ENCODE measurements at places on chromosomes 3 and 15. TPM values are rescaled to one million over a fixed set of nuclear protein-coding genes. Genes with fewer than 3 reads are reported as not detected.

GRCh38 chr15:96331945-96332636 lies 1.6 kb downstream of the NR2F2 start:
- H3K27ac ChIP-seq, result peak overlapping the region; percentile 84
- H3K27me3 ChIP-seq, result no peaks in the 10 kb centered on the region
- DNase-seq, result peak; percentile 53
- H3K4me3 ChIP-seq, result peak overlapping the region; percentile 50

DNA sequence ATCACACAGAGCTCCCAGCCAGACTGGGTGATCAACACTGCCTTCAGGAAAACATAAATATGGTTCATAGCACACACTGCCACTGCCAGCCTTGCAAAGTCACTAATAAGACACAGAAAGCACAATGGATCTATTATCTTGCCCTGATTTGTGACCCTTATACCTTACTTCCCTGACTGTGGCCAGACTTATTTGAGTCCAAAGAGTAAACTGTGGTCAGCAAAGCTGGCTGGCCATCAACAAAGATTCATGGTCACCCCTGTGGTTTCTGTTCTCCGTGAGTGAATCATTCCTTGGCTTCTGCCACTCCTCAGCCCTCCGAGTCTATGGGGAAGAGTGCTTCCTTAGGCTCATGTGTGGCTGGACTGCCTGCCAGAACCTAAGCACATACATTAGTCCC lies 437.7 kb downstream of the RAP2B start:
- no peak for DNase-seq
- H3K27ac ChIP-seq, result no peak overlapping the region
- no peaks in the 10 kb centered on the region for H3K4me1 ChIP-seq
- no peaks in the 10 kb centered on the region for H3K27me3 ChIP-seq
- H3K36me3 ChIP-seq, result no peaks in the 10 kb centered on the region
- H3K4me3 ChIP-seq, result no peak overlapping the region

DNA sequence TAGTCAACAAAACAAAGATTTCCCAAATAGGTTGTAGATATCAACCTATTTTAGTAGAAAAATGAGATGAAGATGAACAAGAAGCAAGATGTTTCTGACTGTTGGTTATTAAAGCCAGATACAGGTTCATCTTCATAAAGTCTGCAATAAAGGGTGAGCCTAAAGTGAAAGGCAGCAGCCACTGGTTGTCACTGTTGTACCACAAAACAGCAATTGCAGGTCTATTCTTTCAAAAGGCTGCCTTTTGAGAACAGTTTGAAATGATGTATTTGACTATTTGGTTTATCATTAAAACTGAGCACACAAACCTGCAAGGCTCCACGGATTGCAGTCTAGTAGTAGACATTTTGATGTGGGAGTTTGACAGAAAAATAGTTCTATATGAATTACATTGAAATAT lies 543.4 kb downstream of the GBE1 start:
- DNase-seq, result no peak
- H3K27ac ChIP-seq, result no peak overlapping the region
- H3K4me3 ChIP-seq, result no peak overlapping the region

- DNase-seq, result no peak
- H3K36me3 ChIP-seq, result no peaks in the 10 kb centered on the region
- peak overlapping the region; percentile 17 for H3K27ac ChIP-seq
- no peaks in the 10 kb centered on the region for H3K27me3 ChIP-seq
Measured at GRCh38 chr3:123816673-123817207, 67.4 kb downstream of the MYLK start.

GRCh38 chr3:10011631-10012030 lies 14.6 kb upstream of the FANCD2 start:
- DNase-seq, result no peak
- H3K4me3 ChIP-seq, result peak overlapping the region; percentile 58
- H3K27me3 ChIP-seq, result no peaks in the 10 kb centered on the region
- no peak overlapping the region for H3K27ac ChIP-seq
- peaks cover 8% of the 10 kb centered on the region for H3K4me1 ChIP-seq
- no peaks in the 10 kb centered on the region for H3K36me3 ChIP-seq

GRCh38 chr15:72866866-72867616 lies 83.5 kb upstream of the ADPGK start:
- H3K4me1 ChIP-seq, result no peaks in the 10 kb centered on the region
- H3K4me3 ChIP-seq, result no peak overlapping the region
- H3K27ac ChIP-seq, result no peak overlapping the region
- no peaks in the 10 kb centered on the region for H3K27me3 ChIP-seq
- H3K36me3 ChIP-seq, result no peaks in the 10 kb centered on the region
- DNase-seq, result no peak

GRCh38 chr15:64634027-64634426 lies 141.4 kb downstream of the RBPMS2 start:
- peaks cover 8% of the 10 kb centered on the region for H3K4me1 ChIP-seq
- H3K4me3 ChIP-seq, result no peak overlapping the region
- H3K36me3 ChIP-seq, result no peaks in the 10 kb centered on the region
- no peak for DNase-seq

DNA sequence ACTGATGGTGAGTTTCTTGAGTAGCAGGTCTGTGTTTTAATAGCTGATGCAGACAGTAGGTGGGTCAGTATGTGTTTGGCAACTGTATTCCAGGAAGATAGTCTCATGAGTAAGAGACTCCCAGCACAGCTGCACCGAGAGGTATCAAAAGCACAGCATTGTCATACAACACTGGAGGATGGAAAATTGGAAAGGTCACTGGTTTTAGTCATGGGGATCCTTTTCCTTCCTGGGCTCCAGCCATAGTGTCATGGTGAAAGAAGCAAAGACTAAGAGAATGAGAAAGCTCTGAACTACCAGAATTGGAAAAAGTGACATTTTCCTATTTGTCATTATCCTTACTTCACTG lies 61.5 kb downstream of the P3H2 start:
- H3K36me3 ChIP-seq, result no peaks in the 10 kb centered on the region
- no peaks in the 10 kb centered on the region for H3K27me3 ChIP-seq
- H3K4me1 ChIP-seq, result no peaks in the 10 kb centered on the region
- H3K4me3 ChIP-seq, result no peak overlapping the region
- no peak for DNase-seq

- no peak overlapping the region for H3K4me3 ChIP-seq
- H3K27ac ChIP-seq, result no peak overlapping the region
- H3K4me1 ChIP-seq, result no peaks in the 10 kb centered on the region
- no peak for DNase-seq
Measured at GRCh38 chr3:111776827-111777483, 82.1 kb upstream of the PHLDB2 start.

GRCh38 chr15:91257746-91258414 lies 157.8 kb downstream of the SV2B start:
- no peak overlapping the region for H3K27ac ChIP-seq
- no peaks in the 10 kb centered on the region for H3K36me3 ChIP-seq

DNA sequence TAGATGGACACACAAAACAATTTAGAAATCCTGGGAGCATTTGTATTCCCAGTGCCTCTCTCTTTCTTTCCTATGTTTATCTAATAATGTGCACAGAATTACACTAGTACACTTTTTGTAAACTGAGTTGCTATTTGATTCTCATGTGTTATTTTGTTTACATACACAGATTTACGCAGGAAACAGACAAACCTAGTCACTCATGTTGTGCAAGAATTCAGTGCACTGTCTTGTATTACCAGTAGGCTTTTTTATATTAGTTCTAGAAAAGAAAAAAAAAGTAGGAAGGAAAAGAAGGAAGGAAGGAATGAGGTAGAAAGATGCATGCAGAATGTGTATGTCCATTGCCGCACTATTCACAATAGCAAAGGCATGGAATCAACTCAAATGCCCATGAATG lies 257.4 kb downstream of the AGBL1 start:
- H3K27ac ChIP-seq, result no peak overlapping the region
- H3K27me3 ChIP-seq, result no peaks in the 10 kb centered on the region
- H3K4me3 ChIP-seq, result no peak overlapping the region

DNA sequence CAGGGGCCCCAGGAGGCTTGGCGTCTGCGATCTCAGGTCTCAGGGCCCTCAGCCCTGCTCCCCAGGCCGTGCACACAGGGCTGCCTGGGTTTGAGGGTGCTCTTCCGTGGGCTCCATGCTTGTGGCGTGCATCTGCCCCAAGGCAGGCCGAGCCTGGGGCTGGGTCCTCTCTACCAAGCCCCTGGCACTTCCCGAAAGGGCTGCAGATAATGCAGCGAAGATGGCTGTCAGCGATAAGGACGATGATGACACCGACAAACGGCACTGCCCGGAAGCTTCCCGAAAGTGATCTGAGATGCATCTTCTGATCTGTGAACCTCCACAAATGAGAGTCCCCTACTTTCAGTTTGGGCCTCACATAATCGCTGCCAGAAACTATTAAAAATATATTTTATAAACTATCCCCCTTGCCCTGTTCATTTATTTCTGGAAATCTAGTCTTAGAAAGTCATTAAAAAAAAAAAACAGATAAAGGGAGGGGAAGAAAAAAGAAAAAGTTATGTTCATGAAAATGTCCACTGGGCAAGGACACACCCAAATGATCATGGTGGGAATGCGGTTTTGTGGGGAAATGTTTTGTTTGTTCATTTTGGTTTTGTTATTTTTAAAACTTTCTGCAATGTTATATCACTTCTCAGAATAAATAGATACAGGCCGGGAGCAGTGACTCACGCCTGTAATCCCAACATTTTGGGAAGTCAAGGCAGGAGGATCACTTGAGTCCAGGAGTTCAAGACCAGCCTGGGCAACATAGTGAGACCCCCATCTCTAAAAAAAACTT lies 51.5 kb downstream of the RPN1 start:
- H3K4me3 ChIP-seq, result no peak overlapping the region
- no peaks in the 10 kb centered on the region for H3K36me3 ChIP-seq
- H3K4me1 ChIP-seq, result no peaks in the 10 kb centered on the region
- H3K27me3 ChIP-seq, result no peaks in the 10 kb centered on the region
- no peak for DNase-seq

GRCh38 chr15:71364117-71364584 lies 248.9 kb downstream of the THSD4 start:
- H3K36me3 ChIP-seq, result no peaks in the 10 kb centered on the region
- H3K27ac ChIP-seq, result peak overlapping the region; percentile 60
- no peaks in the 10 kb centered on the region for H3K4me1 ChIP-seq
- H3K4me3 ChIP-seq, result no peak overlapping the region
- DNase-seq, result peak; percentile 57

GRCh38 chr15:75727851-75728715 lies 15.4 kb upstream of the CSPG4 start:
- H3K27me3 ChIP-seq, result no peaks in the 10 kb centered on the region
- H3K27ac ChIP-seq, result no peak overlapping the region
- no peaks in the 10 kb centered on the region for H3K36me3 ChIP-seq
- no peak overlapping the region for H3K4me3 ChIP-seq
- peak; percentile 62 for DNase-seq

- no peaks in the 10 kb centered on the region for H3K4me1 ChIP-seq
- H3K27ac ChIP-seq, result no peak overlapping the region
- H3K27me3 ChIP-seq, result no peaks in the 10 kb centered on the region
- H3K36me3 ChIP-seq, result no peaks in the 10 kb centered on the region
Measured at GRCh38 chr3:16849229-16849628, 35.5 kb upstream of the PLCL2 start.

DNA sequence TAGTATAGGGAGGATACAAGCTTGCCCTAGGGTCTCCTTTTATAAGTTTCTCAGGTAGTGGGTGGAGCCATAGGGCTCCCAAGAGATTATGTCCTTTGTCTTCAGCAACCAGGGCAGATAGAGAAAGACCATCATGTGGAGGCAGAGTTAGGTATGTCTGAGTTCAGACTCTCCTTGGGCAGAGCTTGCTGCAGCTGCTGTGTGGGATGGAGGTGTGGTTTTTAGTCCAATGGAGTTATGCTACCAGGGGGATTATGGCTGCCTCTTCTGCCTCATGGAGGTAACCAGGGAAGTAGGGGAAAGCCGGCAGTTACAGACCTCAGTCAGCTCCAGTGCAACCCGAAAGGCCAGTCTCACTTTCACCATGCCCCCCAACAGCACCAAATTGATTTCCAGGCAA lies 220.5 kb downstream of the NECTIN3 start:
- H3K4me1 ChIP-seq, result no peaks in the 10 kb centered on the region
- H3K27me3 ChIP-seq, result no peaks in the 10 kb centered on the region

GRCh38 chr15:35293353-35294130 lies 208.4 kb upstream of the NANOGP8 start:
- DNase-seq, result no peak
- no peaks in the 10 kb centered on the region for H3K4me1 ChIP-seq
- H3K27me3 ChIP-seq, result no peaks in the 10 kb centered on the region

- peak overlapping the region; percentile 10 for H3K27ac ChIP-seq
- no peak overlapping the region for H3K4me3 ChIP-seq
- DNase-seq, result no peak
- no peaks in the 10 kb centered on the region for H3K4me1 ChIP-seq
Measured at GRCh38 chr3:98763819-98764418, 779 bp downstream of the ST3GAL6 start.

GRCh38 chr3:195148549-195148948 lies 122.4 kb downstream of the XXYLT1 start:
- no peaks in the 10 kb centered on the region for H3K4me1 ChIP-seq
- no peaks in the 10 kb centered on the region for H3K36me3 ChIP-seq
- DNase-seq, result no peak
- H3K27me3 ChIP-seq, result no peaks in the 10 kb centered on the region
- peak overlapping the region; percentile 50 for H3K27ac ChIP-seq

DNA sequence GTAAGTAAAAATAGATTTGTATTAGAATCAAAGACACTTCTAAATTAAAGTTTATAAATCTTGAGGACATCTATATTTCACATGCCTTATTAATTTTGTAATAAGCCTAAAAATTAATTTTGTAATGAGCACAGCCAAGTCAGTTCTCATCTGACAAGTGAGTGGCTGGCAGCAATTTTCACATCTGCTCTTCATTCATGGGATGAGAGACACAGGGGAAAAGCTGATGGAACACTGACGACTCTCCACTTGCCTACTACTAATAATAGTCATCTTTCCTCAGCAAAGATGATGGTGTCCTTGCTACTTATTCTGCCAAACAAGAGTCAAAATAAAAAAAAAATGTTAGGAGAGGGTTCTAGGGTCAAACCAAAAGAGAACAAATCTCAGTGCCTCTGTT lies 14.4 kb upstream of the CMSS1 start:
- H3K4me1 ChIP-seq, result no peaks in the 10 kb centered on the region
- no peak overlapping the region for H3K4me3 ChIP-seq
- no peaks in the 10 kb centered on the region for H3K36me3 ChIP-seq
- no peak overlapping the region for H3K27ac ChIP-seq

DNA sequence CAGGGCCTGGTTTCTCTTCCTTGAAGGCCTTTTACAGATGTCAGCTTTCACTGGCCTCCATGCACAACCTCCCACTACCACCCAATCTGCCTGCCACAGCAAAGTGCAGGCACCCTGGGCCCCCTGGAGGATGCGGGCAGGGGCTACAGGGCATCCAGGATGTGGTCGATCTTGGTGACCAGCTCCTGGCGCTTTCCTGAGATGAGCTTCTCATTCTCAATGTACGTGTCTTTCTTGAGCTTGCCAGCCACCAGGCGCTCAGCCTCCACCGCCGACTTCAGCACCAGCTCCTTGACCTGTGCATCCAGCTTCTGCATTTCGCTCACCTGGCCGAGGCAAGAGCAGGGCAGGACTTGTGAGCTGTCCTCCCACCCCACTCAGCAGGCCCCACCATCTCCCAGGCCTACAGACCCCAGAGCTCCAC lies 30.3 kb downstream of the RPN1 start:
- H3K4me3 ChIP-seq, result no peak overlapping the region
- no peak for DNase-seq
- no peak overlapping the region for H3K27ac ChIP-seq

Gene MRAS
- total RNA-seq, result 4.5 TPM

Gene GOLGA6L4
- total RNA-seq, result 1.3 TPM

Gene SUSD5
- total RNA-seq, result 0.17 TPM

Gene C3orf18
- total RNA-seq, result 2.4 TPM

Gene KCNMB3
- total RNA-seq, result 1.5 TPM

Gene AHSG
- total RNA-seq, result 1.9 TPM

Gene AMT
- 20.6 TPM for total RNA-seq

Gene ZNF80
- total RNA-seq, result not detected

Gene ZNF717
- total RNA-seq, result 10.5 TPM

Gene ATP13A5
- 0.05 TPM for total RNA-seq

Gene AADACL2
- not detected for total RNA-seq

Gene ATP13A3
- total RNA-seq, result 89.8 TPM

All from colonic mucosa (tissue), 4 donors.